ENCODE measurements at places on chromosomes 6 and 20.

DNA sequence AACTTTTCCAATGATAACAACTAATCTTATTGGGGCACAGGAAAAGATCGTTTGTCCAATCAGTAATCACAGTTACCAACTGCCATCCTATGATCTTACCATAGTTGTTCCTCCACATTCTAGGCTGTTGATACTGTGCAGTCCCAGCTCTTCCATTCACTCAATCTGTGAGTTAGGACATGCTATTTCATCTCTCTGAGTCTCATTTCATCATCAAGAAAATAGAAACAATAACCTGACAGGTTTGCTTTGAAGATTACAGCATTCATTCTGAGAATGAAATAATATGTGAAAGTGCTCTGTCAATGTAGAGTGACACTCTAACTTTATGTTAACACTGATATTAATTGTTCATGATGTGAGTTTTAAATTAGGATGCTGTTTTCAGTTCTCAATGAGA, 89.8 kb downstream of the KIF13A start:
- no peak for DNase-seq

GRCh38 chr6:56953597-56954402, 1.1 kb upstream of the BEND6 start:
- peak; percentile 54 for DNase-seq

GRCh38 chr6:156905801-156906200, 128.6 kb downstream of the ARID1B start:
- DNase-seq = no peak

DNA sequence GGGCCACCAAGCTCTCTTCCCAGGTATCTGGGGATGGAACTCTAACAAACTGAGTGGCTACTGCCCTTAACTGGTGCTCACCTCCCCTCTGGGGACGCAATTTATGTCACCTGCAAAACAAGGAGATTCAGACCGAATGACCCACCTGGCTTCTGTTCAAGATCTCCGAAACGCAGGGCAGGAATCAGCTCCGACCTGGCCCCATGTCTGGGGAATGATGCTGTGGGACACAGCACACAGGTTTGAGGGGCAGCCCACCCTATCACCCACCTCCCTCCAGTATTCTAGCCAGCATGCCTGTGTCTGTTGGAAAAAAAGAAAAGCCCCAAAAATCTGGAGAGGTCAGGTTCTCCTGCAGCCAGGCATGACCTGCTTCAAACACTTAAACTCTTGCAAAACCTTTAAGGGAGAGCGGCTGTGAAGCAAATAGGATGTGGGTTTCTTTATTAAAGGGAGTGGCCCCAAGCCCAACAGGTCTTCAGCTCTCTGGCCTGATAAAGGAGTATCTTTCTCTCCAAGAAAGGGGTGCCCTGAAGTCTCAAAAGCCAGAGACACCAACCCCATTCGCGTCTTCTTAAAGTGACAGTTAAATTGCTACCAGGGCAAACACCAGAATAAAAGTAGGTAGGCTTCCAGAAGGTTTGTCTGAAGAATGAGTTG, 6.4 kb downstream of the PREX1 start:
- no peak for DNase-seq
